ENCODE measurements at places on chromosomes 6 and 20.
A peak's percentile ranks its signal among the peaks of the same experiment; 100 is the strongest.

- DNase-seq = no peak
Observed at GRCh38 chr20:605237-605636, 4.9 kb downstream of the TCF15 start.

GRCh38 chr20:23146857-23147637, 60.9 kb upstream of the CD93 start:
- DNase-seq = no peak

- DNase-seq = no peak
Observed at GRCh38 chr6:168583126-168583525, 142.1 kb downstream of the SMOC2 start.

- DNase-seq = no peak
Observed at GRCh38 chr6:45461486-45461885, 83.8 kb upstream of the SUPT3H start.

GRCh38 chr6:159467473-159468041, 225.5 kb downstream of the SOD2 start:
- DNase-seq = peak; percentile 54

- no peak for DNase-seq
Observed at GRCh38 chr20:38945012-38945411, 17.1 kb upstream of the DHX35 start.

- no peak for DNase-seq
Observed at GRCh38 chr6:33189164-33189563, 3.1 kb downstream of the COL11A2 start.

DNA sequence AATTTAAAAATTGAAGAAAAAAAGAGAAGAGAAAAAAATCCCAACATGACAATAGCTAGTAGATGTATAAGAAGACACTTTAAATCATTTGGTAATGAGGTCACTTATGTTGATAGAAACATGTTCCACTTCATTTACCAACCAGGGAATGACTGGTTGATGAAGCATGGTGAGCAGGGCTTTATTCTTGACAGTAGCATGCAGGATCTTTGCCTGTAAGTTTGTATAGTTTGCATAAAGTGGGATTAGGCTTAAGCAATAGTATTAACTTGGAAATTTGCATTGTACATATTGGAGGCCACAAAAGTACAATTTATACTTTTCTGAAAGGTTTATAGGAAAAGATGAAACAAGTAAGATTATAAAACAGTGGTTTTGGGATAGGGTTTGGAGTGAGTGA, 67.0 kb downstream of the NOX3 start:
- DNase-seq = no peak

DNA sequence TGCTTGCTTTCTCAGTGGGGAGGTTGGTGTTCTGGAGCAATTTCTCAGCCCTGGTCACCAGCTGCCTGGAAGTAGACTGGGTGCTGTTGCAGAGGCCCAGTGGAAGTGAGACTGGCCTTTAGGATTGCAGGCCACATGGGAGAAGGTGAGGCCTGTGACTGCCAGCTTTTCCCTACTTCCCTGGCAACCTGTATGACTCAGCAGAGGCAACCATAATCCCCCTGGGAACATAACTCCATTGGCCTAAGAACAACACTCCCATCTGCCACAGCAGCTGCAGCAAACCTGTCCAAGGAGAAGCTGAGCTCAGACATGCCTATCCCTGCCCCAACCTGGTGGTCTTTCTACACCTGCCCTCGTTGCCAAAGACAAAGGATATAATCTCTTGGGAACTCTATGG, 473.5 kb upstream of the SPTLC3 start:
- DNase-seq = no peak

GRCh38 chr6:46136831-46137230, 7.0 kb downstream of the ENPP4 start:
- no peak for DNase-seq

DNA sequence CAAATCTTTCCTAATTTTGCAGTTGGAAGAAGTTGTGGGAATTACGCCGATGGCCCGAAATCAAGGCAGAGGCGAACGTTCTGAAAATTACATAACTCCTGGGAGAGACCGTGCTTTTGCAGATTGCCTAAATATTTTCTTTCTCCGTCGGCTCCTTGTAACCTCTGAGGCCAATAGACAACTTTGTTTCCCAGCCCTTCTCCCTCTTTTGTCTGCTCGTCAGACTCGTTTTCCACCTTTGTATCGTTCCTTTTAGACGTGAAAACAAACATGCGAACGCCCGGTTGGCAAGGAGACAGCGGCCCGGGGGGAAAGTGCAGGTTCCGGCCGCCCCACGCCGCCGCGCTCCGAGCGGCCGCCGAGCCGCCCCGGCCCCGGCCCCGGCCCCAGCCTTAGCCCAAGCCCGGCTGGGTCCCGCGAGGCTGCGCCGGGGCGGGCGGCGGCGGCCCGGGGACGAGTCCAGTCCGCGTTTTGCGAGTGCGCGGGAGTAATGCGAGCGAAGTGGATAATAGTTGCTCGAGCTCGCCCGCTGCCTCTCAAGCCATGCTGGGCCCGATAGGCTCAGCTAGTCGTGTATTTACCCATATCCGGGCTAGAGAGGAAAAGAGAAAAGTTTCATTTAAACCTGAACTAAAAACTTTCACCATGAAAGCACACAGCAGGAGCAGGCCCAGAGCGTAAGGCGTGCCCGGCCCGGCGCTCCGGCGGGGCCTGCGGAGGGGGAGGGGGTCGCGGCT, at the start of gene ARID1B:
Gene ARID1B (plus strand): TSS at position 539 of the 737 bp plus-strand sequence. CDS start 303 bp downstream, outside the sequence.
- DNase-seq = peak; percentile 90

DNA sequence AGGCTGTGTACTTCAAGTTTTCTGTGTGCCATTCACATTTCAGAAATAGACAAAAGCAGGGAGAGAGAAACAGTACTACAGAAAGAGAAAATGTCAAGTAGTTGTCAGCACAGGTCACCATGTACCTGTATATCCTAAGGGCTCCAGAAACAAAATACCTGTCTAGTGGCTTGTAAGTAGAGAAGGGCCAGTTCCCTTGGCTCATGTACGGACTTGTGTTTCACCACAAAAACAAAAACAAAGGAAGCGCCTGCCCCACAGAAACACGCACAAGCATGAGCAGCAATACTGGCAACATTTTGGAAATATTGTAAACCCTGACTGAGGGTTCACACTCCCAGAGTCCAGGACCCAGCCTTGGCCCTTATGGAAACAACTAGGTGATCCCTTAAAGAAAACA, 44.3 kb downstream of the CNKSR3 start:
- no peak for DNase-seq

- no peak for DNase-seq
Observed at GRCh38 chr6:27868311-27868710, 43.9 kb downstream of the OR2B2 start.

- DNase-seq = peak; percentile 34
Observed at GRCh38 chr6:10643201-10643651, 51.2 kb downstream of the C6orf52 start.

DNA sequence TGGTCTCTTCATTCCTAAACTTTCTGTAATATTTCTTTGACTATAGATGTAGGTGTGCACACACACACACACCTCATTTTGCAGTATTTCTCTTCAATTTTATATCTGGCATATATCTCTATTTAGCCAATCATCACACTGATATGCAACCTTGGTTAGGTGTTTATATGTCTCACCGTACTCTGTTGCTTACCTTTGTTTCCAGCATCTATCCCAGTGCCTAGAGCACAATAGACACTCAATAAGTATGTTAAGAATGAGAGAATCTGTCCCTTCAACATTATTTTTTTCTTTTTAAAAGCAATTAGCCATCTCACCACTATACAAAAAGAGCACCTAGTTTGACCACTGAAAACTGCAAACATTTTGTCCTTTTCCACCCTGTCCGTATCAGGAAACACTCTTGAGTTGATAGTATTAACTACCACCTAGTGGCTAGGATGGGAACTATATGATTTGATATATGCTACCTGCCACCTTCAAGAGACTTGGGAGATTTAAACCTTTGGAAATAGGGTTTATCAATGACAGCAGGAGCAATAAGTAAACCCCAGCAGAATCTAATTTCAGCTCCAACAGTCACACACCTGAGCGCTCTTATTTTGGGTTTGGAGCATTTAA, 48.7 kb upstream of the RSPO3 start:
- no peak for DNase-seq

DNA sequence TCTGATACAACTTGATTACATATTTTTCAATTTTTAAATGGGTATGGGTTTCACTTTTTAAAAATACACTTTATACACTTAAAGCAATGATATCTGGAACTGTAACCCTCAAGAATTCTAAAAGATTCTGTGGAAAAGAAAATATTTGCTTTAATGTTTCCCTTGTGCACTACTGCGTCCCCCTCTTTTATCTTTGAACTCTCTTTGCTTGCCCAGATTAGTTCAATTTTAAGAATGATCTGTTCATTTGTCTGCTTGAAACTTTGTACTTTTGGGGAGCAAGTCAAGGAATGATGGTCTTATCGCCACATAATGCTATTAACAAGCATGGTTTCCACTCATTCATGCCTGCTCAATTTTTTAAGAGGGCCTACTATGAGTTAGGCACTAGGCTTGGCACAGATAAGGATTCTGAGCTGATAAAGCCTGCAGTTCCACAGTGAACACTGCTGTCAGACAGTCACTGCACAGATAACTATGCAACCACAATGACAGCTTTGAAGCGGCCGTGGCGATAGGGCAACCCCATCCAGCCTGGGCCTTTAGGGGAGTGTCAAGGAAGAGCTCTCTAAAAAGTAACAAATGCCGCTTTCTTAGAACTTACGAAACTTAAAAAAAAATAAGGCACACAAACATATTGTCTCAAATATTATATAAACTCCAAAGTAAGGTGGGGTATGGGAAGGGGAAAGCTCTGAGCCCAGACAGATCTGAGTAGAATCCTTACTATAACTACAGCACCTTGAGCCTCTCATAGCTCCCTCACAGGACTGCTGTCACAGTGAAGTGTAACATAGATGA, 29.7 kb downstream of the FYN start:
- no peak for DNase-seq

- DNase-seq = no peak
Observed at GRCh38 chr6:10487668-10488327, 33.4 kb upstream of the GCNT2 start.

DNA sequence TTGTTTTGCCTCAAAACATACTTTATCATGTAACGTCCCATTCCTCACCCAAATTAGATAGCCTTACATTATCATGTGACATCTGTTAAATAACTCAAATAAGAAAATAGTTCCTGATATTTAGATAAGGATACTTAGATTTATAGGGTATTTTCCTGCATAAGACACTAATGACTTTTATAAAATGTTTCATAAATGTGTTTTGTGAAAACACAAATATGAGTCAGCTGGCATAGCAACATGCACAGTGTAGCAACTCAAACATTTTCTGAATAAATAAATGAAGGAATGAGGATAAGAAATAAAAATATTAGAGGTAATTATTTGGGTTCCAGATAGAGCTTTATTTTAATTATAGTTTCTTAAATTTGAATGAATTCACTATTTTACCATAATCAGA, 460.4 kb upstream of the PLCB4 start:
- no peak for DNase-seq

- no peak for DNase-seq
Observed at GRCh38 chr20:17430125-17430950, 100.8 kb downstream of the BFSP1 start.

- no peak for DNase-seq
Observed at GRCh38 chr6:123089226-123089625, 93.2 kb downstream of the CLVS2 start.

- no peak for DNase-seq
Observed at GRCh38 chr6:108841377-108841855, 6.8 kb upstream of the ARMC2 start.

- DNase-seq = no peak
Observed at GRCh38 chr6:154484942-154485341, 25.5 kb downstream of the CNKSR3 start.

DNA sequence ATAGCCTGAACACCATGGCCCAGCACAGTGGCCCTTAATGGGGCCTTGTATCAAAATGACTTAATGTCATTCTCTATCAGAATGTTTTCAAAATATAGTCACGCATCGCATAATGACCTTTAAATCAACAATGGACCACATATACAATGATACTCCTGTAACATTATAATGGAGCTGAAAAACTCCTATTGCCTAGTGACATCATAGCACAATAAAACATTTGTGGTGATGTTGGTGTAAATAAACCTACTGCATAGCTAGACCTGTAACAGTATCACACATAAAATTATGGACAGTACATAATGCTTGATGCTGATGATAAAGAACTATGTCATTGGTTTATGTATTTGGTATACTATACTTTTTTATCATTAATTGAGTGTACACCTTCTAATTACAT, 9.3 kb downstream of the ELOVL5 start:
- DNase-seq = no peak

Data from GM20000 (cell line).